ENCODE measurements at places on chromosomes 13 and 19.

- peak; percentile 1 for ATAC-seq
Observed at GRCh38 chr19:33175886-33176669, 18.1 kb upstream of the LRP3 start.

GRCh38 chr13:57878291-57878690 lies 246.7 kb downstream of the PCDH17 start:
- no peak for ATAC-seq

- no peak for ATAC-seq
Observed at GRCh38 chr19:16074488-16075365, 1.6 kb upstream of the TPM4 start.

GRCh38 chr13:94300401-94300800 lies 179.1 kb downstream of the DCT start:
- no peak for ATAC-seq

- ATAC-seq, result no peak
Observed at GRCh38 chr19:31880283-31880682, 465.1 kb upstream of the ZNF507 start.

GRCh38 chr13:112892426-112893206 lies 76.4 kb upstream of the MCF2L start:
- ATAC-seq, result no peak

DNA sequence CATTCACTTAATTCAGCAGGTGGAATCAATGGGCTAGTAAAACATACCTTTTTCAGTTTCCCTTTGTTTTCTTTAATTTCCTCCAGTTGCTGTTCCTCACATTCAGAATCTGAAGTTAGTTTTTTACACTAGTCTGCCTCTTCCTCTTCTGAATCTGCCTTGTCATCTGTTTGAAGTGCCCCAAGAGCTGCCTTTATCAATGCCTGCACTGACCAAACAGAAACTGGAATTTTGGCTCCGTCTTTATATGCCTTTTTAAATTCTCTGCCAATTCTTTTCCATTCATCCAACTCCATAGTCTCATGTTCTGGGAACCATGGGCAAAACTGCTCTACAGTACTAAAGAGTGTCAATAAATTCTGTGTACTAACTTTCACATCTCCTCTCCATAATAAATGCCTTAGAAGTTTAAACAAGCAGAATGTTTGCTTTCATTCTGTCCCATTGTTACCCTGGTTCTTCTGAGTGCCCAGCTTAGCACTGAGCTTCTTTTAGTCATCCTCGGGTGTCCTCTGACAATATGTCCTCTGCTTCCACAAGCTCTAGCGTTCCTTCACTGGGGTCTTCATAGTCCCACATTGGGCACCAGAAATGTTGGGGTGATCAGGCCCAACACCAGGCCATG lies 154.2 kb downstream of the ZNF486 start:
- ATAC-seq, result no peak

DNA sequence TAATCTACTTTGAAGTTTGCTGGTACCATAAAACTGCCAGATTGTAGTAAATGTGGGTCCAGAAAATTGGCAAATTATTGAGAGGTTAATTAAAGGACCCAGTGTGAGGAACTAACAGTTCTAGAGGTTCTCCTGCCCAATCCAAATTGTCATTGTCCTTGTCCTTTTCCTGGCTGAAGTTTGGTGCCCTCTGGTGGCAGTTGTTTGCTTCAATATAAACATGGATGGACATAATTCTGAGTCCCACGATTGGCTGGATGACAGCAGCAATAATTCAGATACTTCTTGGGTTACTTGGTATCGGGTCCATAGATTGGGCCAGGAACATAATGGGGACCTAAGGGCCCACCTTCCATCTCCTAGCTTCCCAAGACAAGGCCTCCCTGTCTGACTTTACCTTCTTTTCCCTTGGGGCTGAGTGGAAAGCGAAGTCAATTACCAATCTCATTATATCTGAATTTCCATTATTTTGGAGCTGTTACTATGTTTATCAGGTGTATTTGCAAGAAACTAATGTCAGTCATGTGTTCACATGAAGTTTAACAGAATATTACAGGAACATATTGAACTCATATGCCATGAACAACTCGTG lies 33.8 kb upstream of the GARRE1 start:
- no peak for ATAC-seq

GRCh38 chr13:48977973-48978372 lies 2.3 kb downstream of the FNDC3A start:
- no peak for ATAC-seq

GRCh38 chr13:79267560-79267959 lies 138.5 kb downstream of the RBM26 start:
- ATAC-seq, result no peak

DNA sequence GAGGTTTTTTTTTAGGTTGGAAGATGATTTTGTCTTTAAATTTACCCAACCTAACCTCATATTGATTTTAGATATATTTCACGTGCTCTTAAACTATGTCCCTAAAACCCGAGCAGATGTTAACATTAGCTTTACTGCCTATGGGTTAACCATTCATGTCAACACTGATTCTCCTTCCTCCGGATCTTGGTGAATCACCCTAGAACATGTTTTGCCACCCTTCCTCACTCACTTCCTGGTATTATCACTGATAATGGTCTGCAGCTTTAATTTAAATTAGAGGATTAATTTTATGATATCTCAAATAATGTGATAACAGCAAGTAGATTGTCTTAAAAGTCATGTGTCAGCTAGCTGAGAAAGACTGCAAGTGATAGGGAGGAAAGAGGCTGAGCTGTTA lies 31.9 kb downstream of the HTR2A start:
- no peak for ATAC-seq

DNA sequence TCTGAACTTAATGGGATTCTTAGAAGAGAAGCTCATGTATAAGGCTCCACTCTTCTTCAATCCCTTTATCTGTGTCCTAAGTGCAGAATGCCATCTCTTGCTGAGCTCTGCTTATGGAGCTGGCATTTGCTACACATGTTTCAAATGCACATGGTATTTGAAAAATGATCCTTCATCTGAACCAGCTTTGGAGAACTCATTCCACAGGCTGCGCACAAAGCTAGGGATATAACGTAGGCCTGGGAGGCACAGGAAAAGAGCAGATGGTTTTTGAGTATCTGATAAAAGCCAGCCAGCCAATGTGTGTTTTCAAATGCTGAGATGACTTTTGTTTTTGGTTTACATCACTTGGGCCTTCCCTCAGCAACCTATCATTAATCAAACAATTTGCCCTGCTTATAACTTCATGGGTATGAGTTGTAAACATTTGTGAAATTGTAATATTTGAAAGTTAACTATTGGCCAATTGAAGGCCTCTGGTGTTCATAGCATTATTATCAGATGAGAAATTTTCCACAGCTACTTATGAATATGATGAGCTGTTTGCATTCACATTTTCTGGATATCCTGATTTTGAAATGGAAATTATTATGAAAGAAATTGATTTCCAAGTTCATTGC lies 729.0 kb downstream of the FGF9 start:
- no peak for ATAC-seq

DNA sequence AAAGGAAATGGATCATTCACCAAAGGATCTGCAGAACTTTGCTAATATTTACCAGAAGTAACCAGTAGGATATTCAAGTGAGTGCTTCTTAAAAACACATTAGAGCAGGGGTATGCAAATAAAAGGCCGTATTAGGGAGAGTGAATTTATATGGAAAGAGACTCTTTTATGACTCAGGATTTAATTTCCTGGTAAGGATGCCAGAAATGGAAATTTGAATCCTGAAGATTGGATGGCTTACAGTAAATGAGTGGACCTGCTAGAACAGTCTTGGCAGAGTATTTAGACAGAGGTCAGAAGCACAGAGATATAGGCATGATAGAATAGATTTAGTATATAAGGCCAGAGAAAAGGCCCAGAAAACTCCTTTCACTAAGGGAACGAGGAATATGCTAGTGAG lies 201.6 kb downstream of the SLITRK5 start:
- no peak for ATAC-seq

DNA sequence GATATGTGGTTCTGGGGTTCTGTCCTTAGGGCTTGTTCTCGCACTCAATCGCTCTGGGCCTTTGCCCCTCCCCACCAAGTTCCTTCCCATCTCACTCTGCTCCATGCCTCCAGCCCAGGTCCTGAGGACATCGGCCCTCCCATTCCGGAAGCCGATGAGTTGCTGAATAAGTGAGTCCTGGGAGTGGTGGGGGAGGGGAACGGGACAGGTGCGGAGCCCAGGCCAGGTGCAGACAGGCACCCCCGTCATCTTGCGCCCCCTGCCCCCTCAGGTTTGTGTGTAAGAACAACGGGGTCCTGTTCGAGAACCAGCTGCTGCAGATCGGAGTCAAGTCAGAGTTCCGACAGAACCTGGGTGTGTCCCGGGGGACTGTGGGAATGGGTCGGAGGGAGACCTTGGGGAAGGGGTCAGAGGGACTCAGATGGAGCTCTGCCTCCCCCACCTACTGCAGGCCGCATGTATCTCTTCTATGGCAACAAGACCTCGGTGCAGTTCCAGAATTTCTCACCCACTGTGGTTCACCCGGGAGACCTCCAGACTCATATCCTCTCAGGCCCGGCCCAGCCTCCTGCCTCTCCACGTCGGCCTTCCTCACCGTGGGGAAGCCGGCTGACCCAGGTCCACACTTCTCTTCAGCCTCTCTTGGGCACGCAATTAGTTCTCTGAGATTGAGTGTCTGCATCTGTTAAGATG lies 10.1 kb downstream of the FUZ start:
- ATAC-seq, result peak; percentile 4

- ATAC-seq, result no peak
Observed at GRCh38 chr13:97316390-97316789, 94.3 kb downstream of the MBNL2 start.

- no peak for ATAC-seq
Observed at GRCh38 chr13:24071423-24072075, 89.0 kb upstream of the SPATA13 start.

GRCh38 chr13:34808649-34809048 lies 133.4 kb upstream of the NBEA start:
- no peak for ATAC-seq

DNA sequence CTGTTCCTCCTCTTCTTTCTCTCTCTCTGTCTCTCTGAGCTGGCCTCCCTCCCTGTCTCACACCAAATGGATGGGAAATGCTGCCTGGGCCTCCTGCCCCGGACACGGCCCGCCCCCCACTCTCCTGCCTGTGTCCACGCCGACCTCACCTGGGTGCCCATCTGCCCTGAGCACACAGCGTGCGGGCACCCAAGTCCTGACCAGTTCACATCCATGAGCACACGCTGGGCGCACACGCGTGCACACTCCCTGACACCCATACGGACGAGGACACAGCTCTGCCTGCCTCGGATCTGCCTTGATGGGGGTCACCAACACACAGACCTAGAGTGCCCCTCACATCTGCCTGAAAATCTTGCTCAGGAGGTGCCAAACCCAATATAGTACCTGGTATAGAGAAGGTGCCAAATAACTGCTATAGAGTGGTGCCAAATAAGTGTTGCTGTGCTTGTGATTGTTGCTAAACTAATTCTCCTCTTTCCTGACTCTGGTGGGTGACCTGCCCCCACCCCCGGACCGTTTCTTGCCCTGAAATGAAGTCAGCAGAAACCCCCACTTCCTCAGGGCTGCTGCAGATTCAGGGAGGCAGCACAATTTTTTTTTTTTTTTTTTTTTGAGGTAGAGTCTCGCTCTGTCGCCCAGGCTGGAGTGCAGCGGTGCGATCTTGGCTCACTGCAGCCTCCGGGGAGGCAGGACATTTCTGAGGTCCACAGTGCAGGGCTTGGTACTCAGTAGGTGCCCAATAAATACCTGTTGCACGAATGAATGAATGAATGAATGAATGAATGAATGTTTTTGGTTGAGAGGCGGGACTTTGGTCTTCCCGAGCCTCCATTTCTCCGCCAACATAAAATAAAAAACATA lies 4.6 kb downstream of the NFIC start:
- ATAC-seq, result no peak

GRCh38 chr19:14337510-14337909 lies 43.7 kb upstream of the ADGRE5 start:
- ATAC-seq, result no peak

DNA sequence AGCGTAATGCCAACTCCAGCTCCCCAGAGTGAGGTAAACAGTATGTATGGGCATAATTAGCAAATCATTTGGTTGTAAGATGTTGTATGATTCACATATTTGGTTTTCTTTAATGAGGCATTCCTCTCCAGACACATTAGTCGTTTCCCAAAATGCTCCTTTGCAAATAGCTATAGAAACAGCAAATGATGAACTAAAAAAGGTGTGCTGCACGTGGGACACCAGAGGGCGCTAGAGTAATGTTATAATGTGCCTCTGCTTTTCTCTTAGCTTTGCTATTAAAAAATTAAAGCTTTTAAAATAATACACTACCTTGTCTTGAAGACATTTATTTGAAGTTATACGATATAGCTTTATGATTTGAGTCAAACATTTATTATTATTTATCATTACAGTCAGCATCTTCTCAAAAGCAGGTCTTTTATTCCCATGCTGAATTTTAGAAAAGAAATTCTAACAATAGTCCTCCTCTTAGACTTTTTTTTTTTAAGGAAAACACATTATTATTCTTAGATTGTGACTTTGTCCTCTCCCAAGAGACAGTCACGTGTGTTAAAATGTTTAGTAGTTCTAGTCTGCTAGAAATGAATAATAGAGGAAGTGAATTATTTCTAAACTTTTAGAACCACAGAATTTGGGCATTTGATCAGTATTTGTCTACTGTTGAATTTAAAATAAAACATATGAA lies 121.6 kb upstream of the FRY start:
- ATAC-seq, result no peak

DNA sequence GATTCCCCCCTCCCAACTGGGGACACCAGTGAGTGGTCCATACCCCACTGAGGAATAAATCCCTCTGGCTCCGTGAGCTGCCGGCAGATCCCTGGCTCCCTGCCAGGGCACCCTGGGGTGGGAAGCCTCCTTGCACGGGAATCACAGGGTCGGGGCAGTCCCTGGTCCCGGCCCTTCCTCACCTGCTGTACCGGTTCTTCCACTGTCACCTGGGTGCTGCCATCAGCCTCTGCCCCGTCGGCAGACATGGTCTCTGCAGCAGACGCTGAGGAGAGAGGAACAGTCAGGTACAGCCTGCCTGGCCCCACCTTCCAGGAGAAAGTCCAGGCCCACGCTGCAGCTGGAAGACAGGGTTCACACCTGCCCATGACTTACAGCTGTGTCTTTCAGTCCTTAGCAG lies 6.3 kb downstream of the PLIN3 start:
- no peak for ATAC-seq

DNA sequence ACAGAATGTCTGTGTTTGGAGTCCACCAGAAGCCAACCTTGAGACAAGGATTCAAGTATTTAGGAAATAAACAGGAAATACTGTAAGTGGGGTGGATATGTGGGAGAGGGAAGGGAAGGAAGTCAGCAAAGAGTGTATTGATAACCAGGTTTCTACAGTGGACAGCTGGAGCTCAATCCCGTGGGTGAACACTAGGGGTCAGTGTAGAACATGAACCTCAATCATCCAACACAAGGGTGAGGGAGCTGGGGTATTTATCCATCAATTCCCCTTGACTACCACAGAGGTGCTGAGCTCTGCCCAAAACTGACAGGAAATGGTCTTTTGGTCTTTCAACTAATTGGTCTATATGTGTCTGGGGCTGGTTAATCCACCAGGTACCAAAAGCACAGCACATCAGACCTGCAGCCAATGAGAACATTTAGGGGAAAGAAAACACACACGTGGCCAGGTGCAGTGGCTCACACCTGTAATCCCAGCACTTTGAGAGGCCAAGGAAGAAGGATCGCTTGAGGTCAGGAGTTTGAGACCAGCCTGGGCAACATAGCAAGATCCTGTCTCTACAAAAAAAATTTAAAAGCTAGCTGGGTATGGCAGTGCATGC lies 5.6 kb upstream of the SYDE1 start:
- ATAC-seq, result no peak
